ENCODE measurements at places on chromosomes 7 and 10. TPM values are rescaled to one million over a fixed set of nuclear protein-coding genes. Genes with fewer than 3 reads are reported as not detected.
A peak's percentile ranks its signal among the peaks of the same experiment; 100 is the strongest.

CELF2 gene
- total RNA-seq = 28.7 TPM

DNA sequence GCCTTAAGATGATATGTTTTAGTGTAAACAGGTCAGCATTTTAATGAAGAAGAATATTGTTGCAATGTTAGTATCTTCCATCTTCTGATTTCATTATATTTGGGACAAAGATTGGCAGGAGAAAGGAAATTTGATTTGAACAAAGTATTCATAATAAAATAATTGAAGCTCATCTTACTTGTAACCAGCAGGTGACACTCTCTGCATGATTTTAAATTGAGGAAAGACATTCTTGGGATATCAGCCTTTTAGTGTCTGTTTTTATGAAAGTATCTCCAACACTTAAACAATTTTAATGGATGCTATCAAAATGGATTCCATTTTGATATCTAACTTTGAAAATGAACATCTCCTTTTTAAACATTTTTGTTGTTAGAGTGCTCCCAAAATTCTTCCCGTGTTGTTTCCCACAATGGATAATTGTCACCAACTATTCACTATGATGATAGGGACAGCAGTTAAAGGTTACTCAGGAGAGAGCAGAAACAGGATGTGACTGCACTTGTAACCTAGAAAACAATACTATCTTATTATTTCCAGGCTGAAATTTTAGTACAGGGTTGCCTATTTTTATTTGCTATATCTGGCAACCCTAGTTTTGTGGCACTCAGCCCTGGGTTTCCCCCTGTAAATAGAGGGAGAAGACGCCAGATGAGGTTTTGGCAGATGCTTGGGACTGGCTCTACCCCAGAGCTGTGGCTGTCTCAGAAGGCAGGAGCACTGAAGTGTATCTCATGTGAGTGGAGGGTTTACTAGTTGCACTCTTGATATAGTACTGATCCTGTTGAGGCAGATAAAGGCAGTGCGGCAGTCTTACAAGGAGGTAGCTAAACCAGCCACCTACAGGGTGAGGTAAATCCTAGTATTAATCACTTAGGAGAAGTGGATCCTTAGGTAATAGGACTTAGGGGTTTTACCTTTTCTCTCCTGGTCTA, 31.0 kb upstream of the ABCB4 start:
- DNase-seq = no peak

DNA sequence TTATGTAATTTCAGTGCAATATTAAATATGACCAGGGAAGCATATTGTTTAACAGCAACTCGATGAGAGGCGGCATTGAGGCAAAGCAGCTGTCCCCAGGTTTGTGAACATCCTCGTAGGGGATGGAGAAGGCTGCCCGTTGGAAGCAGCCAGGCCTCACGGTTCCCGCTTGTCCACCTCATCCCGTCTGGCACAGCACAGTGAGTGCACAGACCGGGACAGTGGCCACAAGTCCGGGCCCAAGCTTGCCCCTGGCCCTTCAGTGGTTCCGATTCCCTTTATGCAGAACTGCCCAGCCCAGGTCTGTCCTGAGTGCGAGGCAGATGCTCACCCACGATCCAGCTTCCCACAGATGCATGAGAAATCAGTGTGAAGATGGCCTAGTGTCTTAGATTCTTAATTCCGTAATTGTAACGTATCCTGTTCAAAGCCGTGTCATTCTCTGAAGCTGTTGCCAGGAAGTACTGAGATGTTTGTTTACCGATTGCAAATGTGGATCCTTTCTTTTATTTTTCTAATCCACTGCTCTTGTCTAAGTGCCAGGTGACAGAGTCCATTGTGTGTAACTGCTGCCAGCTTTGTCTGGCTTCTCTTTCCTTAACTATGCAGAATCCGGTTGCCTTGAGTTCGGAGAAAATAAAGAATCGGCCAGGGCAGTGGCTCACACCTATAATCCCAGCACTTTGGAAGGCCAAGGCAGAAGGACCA, 35.5 kb downstream of the PFKP start:
- no peak for DNase-seq

GRCh38 chr7:77727936-77728701, 31.9 kb downstream of the RSBN1L start:
- DNase-seq = peak; percentile 41

DNA sequence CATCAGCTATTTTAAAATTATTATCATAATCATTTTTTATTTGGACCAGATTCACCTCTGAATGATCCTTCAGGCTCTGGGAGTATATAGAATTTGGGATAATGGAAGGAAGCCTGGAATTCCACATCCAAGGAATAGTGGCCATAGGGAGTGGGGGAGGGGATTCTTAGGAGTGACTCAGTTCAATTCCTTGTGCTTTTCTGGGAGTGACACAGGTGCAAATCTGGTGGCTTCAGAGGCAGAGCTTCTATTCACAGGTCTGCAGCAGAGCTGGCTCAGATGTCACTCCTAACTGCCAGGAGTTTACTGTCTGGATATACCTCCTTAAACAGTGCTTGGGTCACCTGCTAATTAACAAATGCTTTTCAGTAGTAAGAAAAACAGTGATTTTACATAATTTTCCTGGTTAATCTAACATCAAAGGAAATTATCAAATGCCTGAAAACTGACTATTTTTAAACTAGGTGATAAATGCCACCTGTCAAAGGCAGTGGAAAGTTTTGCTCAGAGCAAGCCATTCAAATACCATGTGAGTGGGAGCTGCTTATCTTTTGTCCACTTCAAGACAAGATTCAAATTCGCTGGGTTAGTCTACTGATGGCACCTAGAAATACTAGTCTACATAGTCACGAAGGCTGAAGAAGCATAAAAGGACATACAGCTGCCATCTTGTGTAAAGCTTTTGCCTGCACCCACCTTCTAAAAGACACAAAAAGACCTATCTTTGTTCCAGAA, 106.7 kb upstream of the LAMB4 start:
- no peak for DNase-seq

Data from H9 (cell line).